ENCODE measurements at places on chromosomes 16 and 17.

DNA sequence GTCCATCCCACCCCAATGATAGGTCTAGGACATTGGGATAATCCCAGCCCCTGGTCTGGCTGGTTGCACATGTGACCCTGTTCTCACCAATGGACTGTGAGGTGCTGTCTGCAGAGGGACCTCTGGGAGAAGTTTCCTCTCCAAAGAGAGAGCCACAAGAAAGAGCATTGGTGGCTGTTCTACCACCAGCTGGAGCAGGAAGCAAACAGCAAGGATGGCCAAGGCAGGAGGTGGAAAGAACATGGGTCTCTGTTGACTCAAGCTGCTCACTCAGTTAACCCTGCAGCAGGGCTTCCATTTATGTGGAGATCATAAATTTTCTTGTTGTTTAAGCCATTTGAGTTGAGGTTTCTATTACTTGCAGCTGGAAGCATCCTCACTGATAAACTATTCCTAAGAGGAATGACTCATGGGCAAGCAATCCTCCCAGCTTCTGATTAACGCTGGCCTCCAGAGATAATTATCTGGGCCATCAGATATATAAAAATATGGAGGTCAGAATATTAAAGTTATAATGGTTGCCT is 52.6 kb downstream of the CYB5B start:
- peak; percentile 77 for DNase-seq

- DNase-seq = no peak
Measured at GRCh38 chr17:50501054-50501453, 7.2 kb upstream of the MYCBPAP start.

- no peak for DNase-seq
Measured at GRCh38 chr17:68319410-68320162, 28.3 kb downstream of the ARSG start.

GRCh38 chr17:61361084-61361483 is 38.6 kb upstream of the TBX2 start:
- peak; percentile 62 for DNase-seq

DNA sequence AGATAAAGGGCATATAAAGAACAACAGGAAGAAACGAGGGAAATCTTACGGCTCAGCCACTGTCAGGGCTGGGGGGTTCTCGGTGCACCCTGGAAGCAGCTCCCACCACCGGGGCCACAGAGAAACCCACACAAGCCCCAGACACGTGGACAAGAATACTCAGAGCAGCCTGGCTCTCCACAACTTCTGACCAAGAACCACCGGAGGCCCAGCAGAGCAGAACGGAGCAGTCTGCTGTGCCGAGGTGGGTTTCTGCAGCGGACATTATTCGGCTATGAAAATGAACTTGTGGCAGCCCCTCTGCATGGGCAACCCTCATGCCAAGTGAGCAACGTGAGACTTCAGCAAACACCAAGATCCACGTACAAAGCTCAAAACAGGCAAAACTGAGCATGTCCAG is 6.8 kb downstream of the DNASE1 start:
- DNase-seq = no peak

DNA sequence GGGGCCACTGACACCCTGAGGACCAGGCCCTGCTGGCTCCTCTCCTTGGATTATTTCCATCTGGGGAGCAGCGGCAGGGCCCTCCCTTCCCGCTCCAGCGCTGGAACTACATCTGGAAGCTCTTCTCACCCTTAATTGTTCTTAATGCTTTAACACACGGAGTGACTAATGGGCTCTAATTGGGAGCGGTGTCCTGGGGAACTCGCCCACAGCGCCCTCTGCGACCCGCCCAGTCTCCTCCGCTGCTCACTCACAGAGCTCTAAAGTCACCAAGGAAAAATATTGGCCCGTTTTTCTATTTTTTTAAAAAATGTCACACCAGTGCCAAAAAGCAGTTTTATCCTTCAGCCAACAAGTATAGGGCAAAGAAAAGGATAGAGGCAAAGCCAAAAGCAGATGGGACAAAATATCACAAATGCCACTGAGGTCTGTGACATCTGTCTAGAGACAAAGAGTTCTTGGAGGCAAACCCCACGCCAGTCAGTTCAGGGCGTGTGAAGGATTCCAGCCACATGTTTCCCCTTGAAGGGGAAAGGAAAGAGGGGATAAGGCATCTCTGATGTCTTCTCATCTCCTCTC is 134.7 kb downstream of the RBFOX3 start:
- DNase-seq = no peak

DNA sequence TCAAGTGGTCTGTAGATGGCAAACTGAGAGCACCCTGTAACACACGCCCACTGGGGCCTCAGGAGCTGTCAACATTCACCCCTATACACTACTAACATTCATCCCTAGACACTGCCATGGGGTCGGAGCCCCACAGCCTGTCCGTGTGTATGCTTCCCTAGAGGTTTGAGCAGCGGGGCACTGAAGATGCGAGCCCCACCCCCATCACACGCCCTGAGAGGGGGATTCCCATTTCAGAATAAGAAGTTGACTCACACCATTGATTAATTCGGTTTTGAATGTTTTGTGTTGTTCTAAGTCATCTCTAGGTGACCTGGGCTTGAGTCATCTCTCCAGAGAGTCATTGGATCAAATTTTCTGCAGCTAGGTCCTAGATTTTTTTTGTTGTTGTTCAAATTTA is 37.3 kb upstream of the MMD start:
- no peak for DNase-seq

DNA sequence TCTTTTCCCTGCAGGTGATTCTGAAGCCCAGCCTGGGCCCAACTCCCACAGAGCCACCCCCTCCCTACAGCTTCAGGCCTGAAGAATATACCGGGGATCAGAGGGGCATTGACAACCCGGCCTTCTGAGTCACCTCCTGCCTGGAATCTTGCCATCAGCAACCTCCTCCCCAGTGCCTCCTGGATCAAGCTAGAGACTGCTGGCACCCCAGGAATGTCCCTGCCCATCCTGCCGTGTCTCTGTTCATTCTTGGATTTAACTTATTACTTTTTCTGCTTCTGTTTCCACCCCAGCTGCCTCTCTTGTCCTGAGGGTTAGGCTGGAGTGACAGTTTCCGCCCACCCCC is 4.9 kb downstream of the TMEM92 start:
- no peak for DNase-seq

GRCh38 chr17:58311429-58311894 is 17.1 kb downstream of the TSPOAP1 start:
- no peak for DNase-seq

GRCh38 chr17:76949913-76950695 is 81.9 kb downstream of the MGAT5B start:
- DNase-seq = no peak

DNA sequence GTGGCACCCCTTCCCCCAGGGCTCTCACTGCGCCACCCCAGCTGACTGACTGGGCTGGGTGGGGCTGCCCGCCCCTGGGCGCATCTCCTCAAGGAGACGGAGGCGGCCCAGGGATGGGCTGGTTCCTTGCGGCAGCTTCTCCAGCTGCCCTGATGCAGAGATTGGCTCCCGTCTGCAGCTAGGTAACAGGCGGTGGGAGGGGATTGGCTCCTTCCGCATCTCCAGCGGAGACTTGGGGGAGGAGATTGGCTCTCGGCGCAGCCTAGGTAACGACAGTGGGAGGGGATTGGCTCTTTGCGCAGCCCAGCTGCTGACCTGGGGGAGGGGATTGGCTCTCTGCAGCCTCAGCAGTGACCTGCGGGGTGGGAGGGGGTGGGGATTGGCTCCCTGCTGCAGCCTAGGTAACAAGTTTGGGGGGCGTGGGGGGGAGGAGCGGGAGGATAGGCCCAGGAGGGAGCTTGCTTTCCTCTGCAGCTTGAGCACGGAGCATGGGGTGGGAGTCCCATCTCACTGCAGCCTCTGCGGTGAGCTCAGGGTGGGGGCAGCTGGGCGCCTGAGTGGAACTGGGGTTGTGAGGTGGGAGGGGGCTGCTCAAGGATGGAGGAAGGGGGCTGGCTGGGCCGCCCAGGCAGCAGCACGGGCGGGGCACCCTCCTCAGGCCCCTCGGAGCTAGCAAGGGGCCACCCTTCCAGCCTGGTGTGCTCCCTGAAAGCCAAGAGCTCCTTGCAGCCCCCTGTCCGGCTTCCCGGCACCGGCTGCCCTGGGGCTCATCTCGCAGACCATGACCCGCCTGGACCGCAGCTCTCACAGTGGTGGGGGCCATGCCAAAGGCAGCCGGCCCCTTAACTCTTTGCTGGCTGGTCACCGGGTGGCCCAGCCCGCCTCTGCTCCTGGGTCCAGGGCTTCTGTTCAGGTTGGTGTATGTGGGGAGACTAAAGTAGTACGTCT is 6.4 kb downstream of the NFE2L1 start:
- DNase-seq = no peak

DNA sequence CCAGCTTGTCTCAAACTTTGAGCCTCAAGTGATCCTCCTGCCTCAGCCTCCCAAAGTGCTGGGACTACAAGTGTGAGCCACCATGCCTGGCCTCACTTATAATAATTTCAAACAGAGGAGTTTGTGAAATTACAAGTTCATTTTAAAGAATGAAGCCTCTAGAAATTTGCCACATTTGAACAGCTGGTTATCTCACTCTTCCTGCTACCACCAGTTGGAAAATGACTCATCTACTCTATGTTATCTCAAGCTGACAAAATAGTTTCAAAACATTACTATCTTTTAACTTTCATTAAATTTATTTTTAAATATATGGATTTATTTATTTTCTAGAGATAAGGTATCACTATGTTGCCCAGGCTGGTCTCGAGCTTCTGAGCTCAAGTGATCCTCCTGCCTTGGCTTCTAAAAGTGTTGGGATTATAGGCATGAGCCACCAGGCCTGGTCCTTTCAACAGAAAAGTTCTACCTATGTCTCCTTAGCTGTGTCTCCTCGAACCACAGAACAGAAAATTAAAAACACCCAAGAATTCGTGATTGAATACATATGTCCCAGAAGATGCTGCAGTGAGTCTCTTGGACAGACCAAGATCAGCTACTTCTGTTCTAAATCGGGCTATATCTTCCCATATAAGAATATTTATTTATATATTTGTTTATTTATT is 47.6 kb downstream of the MYH13 start:
- DNase-seq = no peak

GRCh38 chr17:53680745-53681144 is 142.0 kb upstream of the KIF2B start:
- no peak for DNase-seq

- no peak for DNase-seq
Measured at GRCh38 chr17:10815319-10815718, 11.4 kb upstream of the TMEM238L start.

GRCh38 chr16:86244158-86244557 is 266.2 kb upstream of the FOXF1 start:
- no peak for DNase-seq

DNA sequence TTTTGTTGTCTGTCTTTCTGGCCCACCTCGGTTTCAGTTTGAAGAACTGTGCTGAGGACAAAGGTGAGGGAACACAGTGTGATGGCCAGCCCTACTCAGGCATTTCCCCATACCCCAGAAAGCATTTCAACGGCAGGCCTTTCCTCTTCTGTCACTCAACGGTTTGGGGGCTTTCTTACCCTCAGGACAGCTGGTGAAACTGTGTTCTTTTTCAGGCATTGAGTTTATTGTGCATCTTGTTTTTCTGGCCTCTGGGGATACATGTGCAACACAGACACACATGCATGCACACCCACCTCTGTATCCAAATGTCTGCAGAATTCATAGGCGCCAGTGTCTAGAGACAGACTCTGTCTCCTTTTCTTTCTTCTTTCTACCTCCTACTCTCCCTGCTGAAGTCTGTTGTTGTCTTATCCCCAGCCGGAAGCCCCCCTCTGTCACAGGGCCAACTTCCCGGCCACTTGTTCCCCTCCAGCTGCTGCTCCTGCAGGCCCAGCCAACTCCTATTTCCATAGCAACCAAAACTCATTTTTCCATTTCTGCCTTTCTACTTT is 17.0 kb downstream of the CHD9 start:
- no peak for DNase-seq

DNA sequence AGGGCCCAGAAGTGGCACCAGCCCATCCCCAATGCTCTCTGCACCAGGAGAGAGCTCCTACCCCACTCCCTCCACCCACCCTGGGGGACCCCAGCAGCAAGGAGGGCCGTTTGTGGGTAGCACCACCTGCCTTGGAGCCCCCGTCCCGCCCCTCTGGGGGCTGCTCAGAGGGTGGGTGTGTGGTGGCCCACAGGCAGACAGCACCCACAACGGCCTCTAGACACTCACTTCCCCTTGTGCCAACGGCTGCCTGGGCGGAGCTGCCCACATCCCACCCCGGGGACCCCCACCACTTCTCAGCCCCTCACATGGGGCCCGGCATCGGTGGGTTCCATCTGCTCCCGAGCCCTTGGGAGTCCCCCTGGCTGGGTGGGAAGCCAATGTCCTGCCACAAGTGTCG is 33.3 kb downstream of the BAHCC1 start:
- no peak for DNase-seq

DNA sequence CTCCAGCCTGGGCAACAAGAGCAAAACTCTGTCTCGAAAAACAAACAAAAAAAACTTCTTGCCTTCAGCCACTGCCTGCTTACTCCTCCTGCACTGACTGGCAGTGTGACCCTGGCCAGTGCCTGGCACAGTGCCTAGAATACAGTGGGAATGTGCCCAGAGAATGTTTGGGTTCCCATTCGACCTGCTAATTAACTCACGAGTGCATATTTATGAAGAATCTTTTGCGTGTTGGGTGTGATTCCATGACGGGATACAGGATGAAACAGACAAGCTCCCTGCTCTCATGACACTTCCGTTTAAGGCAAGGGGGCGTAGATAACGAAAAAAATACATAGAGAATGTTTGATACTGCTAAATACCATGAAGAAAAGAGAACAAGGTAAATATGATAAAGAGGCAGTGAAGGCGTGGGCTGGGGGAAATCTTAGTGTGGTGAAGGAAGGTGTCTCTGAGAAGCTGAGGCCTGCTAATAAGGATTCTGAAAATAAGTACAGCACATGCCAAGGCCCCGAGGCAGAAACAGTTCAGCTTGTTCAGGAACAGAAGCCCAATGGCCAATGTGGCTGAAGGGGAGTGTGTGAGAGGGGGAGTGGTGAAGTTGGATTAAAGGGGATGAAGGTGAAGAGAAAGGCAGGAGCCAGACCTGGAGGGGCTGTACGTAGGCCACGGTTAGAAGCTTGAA is 4.3 kb downstream of the ABI3 start:
- DNase-seq = no peak

DNA sequence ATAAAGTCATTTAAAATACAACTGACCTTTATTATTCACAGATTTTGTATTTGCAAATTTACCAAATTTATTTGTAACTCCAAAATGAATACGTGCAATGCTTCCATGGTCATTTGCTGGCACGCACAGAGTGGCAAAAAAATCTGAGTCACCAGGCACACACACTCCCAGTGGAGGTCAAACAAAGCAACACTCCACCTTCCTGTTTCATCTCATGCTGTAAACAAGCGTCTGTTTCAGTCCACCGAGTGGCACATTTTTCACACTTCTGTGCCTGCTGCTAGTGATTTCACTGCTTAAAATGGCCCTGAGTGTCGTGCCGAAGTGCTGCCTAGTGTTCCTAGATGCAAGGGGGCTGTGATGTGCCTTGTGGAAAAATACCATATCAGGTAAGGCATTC is 17.8 kb upstream of the ITGAE start:
- no peak for DNase-seq

DNA sequence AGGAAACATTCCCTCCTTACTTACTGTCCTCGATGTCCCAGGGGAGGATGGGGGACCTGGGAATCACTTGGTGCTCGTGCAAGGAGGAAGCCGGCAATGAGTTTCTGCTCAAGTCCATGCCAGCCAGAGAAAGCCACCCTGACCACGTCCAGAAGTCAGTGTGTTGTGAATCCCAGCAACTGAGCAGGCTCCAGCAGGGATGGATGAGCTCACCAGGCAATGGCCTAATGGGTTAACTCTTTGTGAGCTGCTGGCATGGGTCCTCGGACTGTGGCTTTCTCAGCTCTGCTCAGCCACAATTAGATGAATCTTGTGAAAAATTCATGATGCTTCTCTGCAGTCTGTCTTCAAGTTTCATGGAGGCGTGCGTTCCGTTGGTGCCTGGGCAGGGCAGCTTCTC is at the start of gene PIRT:
Gene PIRT, minus strand, starts transcription at position 167 of the 400 bp plus-strand sequence. CDS start 12,442 bp downstream, outside the sequence.
- DNase-seq = no peak

Measured in AG04449 (cell line).